ENCODE measurements at places on chromosomes 1 and 21.
A peak's percentile ranks its signal among the peaks of the same experiment; 100 is the strongest.

- no peak for DNase-seq
Observed at GRCh38 chr1:67738401-67738800, 53.4 kb downstream of the GADD45A start.

DNA sequence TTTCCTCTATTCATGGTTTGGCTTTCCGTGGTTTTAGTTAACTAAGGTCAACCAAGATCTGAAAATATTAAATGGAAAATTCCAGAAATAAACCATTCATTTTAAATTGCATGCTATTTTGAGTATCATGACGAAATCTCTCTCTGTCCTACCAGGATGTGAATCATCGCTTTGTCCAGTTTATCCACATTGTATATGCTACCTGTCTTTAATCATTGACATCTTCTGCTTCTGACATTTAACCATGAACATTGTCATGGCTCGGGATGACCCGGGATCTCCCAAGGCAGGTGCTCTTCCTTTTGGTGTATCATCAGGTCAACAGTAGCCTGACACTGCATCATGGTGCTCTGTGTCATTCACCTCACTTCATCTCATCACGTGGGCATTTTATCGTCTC, 125.5 kb upstream of the HNRNPU start:
- no peak for DNase-seq

- DNase-seq, result no peak
Observed at GRCh38 chr1:228171221-228171891, 5.8 kb downstream of the IBA57 start.

DNA sequence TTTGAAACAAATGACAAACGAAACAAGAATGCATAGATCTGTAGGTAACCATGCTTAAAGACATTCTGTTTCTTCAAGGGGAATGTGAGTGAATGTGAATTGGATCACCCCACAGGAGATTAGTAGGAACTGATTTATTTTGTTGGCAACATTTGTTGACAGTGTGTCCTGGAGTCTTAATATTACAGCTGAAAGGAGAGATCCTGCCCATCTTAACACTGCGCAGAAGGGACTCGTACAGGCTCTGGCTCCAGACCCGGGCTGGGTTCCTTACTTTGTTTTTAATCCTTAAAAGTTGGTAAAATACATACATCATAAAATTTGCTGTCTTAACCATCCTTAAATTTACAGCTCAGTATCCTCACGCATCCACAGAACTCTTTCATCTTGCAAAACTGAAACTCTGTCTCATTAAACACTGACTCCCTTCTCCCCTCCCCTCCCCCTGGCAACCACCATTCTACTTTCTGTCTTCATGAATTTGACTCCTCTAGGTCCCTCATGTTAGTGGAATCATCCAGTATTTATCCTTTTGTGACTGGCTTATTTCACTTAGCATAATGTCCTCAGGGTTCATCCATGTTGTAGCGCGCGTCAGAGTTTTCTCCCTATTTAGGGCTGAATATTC, 74.1 kb downstream of the GALNT2 start:
- peak; percentile 4 for DNase-seq

- peak; percentile 62 for DNase-seq
Observed at GRCh38 chr1:240663169-240663879, 51.4 kb upstream of the GREM2 start.

DNA sequence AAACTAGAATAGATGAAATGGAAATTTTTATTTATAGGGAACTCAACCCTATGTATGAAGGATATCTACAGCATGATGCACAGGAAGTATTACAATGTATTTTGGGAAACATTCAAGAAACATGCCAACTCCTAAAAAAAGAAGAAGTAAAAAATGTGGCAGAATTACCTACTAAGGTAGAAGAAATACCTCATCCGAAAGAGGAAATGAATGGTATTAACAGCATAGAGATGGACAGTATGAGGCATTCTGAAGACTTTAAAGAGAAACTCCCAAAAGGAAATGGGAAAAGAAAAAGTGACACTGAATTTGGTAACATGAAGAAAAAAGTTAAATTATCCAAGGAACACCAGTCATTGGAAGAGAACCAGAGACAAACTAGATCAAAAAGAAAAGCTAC, 7.9 kb downstream of the USP1 start:
- DNase-seq, result no peak

GRCh38 chr1:11648039-11648438, 6.2 kb downstream of the FBXO2 start:
- no peak for DNase-seq

DNA sequence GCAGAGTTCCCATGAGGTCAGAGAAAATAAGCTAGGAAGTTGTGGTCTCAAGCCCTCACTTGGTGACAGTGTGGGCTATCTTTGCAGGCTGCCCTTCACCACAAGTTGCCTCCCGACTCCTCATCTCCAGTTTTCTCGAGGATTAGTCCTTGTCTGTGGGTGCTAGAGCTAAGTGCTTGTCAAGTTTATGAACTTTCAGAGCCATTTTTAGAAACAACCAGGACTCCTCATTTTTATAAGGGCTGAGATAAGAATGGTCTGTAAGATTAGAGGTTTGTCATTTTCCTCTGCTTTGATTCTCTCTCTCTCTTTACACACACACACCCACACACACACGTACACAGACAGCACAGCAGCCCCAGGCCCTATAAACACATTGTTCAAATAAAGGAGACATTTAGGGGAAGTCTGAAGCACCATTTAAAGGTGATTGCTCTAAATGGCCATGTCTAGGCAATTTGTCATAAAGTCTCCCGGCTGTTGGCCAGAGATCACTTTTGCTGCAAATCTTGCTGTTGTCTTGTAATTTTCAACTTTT, 127.2 kb downstream of the LACTBL1 start:
- no peak for DNase-seq

DNA sequence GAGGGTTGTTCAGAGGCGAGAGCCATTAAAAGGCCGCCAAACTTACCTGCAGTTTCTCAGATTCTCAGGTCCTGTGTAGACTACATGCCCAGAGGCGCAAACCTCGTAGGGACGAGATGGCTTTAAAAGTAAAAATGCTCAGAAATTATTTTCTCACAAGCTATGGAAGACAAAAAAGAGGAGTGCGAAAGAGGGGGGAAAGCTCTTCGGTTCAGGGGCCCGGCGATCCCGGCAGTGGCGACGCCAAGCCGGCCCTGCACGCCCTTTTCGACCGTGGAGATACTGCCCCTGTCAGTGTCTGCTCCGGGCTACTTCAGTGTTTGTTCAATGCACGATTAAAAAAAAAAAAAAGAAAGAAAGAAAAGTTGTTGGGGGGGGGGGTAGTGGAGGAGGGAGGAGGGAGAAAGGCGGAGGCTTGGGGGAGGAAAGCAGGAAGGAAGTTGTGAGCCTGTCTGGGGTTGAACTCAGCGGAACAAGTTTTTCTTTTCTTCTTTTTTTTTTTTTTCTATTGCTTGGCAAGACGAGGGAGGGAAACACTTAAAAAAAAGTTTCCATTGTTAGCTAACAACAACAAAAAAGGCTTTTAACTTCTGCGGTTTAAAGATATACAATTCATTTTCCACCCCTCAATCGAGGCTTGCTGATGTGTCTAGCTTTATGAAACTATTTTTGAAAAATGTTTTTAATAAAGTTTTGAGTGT, at the start of gene ITPKB:
TSS of gene ITPKB (minus strand) at position 288 of the 701 bp plus-strand sequence. CDS start 1,824 bp downstream, outside the sequence.
- no peak for DNase-seq

GRCh38 chr1:214003233-214003632, 15.5 kb downstream of the PROX1 start:
- DNase-seq, result no peak

DNA sequence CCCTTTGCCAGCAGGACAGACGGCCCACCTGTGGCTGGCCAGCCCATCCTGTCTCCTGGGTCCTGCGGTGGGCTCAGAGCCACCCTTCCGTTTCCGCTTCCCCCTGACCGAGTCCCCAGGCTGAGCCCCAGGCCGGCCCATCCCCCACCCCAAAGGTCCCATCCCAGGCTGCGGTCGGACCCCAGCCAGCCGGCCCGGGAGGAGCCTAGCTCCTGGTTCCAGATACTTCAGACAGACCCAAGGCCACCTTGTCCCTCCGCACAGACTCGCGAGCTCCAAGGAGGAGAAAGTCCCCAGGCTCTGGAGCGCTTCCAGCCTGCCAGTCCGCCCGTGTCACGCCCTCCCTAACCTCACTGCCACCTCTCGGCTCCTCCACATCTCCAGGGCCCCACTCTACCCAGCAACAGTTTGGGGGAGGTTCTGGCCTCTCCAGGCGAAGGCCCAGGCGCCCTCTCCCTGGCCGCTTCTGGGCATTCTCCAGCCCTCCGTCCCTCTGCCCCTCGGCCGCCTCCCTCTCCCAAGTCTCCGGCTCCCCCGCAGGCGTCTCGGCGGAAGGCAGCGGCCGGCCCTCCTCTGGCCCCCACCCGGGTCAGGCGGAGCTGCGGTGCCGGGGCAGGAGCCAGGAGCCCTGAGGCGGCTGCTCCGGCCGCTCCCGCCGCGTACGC, 835 bp downstream of the LRRN2 start:
- DNase-seq, result no peak

DNA sequence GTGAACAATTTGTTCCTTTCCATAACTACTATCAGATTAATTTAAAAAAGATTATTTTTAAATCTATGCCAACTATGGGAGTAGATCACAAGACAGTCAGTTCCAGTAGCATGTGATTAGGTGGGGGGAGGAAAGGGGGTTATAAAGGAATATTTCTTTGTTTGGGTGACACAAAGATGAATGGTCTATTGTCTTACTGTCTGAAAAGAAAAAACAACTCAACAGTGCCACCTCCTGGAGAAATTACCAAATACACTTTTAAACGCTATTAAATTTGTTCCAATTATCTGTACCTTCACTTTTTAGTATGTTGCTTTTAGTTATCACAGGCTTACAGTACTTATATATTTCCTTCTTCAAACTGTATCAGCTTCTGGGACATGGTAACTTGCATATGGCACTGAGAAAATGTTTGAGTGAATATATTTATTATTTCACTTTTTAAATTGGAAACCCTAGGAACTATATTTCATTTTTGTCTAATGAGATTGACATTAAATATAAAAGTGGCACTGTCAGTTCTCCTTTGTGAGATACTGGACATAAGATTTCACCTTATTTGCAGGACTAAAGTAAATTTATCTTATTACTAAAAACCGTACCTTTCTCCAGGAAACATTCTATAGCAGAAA, 1.7 kb upstream of the SORT1 start:
- no peak for DNase-seq

DNA sequence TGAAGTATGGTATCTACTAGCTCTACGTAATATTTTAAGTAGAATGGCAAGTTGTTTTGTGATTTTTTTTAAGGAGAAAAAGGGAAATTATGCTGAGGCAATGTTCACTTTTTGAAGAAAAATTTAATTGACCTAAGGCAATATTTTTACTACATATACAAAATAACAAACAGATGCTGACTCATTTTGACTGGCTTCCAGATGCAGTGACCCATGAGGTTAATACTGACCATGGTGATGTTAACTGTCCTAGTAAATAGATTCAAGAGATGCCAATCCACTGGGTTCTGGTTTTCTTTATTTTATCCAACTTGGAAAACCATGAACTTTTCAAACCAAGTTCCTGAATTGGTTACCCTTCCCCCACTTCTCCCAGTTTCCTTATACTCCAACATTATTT, 154.9 kb downstream of the CRB1 start:
- DNase-seq, result no peak

DNA sequence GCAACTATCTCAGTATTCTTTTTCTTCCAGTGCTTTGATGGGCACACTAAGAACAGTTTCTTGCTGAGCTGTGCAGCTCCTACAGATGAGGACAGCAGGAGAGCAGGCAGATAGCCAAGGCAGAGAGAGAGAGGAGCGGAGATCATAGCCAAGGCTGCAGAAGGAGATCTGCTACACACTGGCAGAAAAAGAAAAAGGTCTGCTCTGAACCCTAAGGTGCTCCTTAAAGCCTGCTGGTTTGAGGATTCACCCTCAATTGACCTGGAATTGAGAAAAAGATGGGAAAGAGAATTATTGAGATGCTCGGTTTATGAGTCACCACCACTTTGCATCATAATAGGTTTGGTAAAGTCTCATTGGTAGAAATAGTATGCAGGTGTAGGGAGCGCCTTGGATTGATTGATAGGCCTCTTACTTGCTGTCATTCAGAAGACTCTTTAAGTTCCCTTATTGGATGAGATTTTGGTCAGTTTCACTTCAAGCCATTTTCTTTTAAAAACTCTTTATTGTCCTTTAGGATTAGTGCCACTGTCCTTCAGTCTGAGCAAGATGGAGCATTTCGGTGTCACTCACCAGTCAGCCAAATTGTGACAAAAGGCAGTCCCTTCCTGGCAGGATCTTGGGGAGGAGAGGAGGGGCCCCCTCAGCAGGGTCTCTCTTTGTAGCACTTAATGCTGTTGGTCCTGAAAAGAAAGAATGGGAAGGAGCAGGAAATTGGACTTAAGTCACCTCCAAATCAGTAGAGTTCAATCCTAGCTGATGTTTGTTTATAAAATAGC, 685.0 kb downstream of the ADGRL2 start:
- DNase-seq, result no peak

DNA sequence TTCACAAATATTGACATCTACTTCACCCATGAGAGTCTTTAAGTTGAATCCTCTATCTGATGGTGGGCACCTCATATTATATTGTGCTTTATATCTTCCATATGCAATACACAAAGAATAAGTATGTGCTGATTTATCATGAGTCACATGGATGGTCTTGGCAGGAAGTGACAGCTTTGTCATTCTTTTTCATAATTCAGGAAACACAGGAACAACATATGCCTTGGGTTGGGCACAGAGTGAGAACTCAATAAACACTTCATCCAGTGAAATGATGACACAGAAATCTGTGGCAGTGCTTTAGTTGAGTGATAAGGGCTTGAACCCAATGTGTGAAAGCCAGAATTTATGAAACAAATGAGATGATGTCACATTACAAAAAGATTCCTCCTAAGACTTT, 41.2 kb downstream of the GADD45A start:
- no peak for DNase-seq

DNA sequence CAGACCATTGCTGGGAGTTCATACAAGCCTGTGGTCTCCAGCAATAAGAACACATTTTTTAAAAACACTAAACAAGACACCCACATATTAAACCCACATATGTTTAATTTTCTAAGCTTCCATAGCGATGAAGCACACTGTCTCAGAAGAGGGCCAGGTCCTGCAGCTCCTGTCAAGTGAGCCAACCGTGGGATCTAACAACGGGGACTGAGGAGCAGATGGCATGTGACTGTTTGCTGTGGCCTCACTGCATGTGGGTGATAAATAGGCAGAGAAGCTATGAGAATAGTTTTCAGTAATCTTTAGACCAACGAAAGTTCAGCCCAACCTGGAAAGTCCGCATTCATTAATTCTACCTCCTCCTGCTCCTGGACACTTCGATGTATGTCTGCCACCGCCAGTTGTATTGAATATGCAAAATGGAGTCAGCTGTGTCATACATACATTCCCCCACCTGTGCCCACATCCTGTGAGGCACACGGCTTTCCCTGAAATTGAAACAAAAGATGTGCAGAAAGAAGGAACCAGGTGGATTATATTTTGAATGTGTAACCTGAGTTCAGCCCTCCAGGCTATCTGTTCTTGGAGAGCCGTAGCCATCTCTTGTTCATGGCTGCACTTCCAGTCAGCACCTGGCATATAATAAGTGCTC, 88.2 kb downstream of the MIS18A start:
- no peak for DNase-seq
